ENCODE measurements at places on chromosomes 5 and 9.

DNA sequence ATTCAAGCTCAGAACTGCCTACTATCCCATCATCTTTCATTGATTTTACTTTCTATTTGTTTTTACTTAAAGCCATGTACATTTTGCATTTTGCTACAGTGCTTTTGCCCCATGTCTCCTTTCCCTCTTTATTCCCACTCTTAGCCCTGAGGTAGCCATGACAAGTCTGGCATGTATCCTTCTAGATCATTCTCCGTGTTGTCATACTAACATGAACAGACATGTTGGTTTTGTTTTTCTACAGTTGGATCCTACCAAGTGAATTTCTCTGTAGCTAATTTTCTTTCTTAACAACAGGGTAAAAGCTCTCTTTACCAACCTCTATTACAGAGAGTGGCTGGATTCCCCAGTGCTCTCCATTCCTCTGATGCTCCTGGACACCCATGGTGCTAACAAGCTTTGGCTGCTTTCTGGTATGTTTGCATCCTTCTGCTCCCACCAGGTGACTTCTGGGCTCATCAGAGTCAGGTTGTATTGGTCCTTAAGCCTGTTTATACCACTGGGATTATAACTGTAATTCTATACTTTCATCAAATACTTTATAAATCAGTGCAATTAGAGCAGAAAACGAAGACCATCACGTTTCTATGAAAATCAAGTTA, 38.8 kb upstream of the BOD1 start:
- no peak for DNase-seq

DNA sequence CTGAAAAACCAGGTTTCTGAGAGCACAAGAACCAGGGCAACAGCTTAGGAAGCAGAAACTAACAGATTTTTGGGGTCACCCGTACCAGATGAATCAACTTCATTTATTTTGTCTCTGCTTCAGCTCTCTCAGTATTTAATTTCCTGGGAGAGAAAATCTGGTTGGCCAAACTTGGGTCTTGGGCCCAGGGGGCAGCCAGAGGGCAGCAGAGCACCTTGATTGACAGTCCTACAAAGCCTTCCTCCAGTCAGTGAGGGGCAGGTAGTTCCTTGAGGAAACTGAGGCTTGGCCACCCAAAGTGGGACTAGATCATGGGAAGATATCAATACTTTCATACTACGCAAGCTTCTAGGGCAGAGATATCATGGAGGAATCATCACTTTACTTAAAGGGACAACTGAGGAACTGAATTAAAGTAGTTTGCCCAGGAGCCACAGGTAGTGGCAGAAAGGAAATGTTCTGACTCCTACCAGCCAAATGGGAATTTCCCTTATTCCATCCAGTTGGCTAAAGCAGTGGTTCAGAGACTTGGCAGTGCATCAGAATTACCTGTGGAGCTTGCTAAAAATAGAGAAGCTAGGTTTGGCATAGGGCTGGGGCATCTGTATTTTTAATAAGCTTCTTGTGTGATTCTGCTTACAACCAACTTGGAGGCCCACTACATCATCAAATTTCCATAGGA, 21.5 kb upstream of the ARHGAP26 start:
- DNase-seq: peak; percentile 11

DNA sequence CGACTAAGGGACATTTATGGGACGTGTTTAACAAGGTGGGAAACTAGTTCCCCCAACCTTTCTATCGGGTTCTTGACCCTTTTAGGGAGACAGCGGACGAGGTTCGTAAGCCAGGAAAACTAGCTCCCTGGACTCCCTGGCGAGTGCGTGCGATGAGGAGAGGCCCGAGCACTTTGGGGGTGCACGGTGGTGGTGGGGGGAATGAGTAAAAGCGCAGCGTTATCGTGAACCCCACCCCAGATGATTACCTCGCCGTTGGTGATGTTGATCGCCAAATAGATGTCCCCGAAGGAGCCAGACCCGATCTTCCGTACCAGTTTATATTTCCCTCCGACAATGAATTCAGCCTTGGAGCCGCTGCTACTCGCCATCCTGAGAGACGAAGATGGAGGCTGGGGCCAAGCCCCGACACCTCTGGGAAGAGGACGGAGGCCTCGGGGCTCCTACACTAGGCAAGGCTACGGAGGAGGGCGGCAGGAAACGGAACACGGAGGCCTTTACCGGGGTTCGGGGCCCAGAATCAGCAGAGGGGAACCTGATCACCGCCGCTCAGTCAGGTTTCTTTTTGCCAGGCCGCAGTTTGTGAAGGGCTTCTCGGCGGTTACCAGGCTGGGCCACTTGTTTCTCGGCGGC, 529 bp downstream of the CSNK1A1 start:
- no peak for DNase-seq

DNA sequence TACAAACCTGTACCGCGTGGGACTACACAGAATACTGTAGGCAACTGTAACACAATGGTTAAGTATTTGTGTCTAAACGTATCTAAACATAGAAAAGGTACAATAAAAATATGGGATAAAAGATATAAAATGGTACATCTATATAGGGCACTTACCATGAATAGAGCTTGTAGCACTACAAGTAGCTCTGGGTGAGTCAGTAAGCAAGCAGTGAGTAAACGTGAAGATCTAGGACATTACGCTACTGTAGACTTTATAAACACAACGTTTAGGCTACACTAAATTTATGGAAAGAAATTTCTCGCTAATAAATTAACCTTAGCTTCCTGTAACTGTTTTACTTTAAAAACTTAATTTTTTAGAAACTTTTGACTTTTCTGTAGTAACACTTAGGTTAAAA, 46.5 kb downstream of the MRPS27 start:
- DNase-seq: no peak

GRCh38 chr5:133952729-133953567, 15.5 kb downstream of the C5orf15 start:
- peak; percentile 81 for DNase-seq

DNA sequence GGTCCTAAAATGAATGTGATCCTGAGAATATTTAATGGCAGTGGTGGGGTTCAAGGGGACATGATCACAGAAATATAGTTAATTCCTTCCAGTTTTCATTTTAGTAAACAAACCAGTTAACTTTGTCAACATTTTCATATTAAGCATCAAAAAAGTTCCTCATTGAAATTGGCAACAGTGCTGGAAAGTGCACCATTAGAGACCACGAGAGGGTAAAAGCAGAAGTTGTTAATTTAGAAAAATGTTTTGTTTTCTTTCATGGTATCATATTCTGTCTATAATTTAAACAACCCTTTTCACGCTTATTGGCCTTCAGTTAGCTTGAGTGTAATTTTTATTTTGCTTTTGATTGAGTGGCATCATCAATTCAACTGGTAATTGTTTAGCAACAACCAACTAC, 11.9 kb downstream of the GIN1 start:
- DNase-seq: no peak

- DNase-seq: no peak
These were observed 1.0 kb upstream of the HCN1 start for GRCh38 chr5:45697201-45697600.

- no peak for DNase-seq
These were observed 11.8 kb upstream of the CHD1 start for GRCh38 chr5:98940581-98940980.

GRCh38 chr9:121694600-121694999, 43.2 kb downstream of the DAB2IP start:
- no peak for DNase-seq

DNA sequence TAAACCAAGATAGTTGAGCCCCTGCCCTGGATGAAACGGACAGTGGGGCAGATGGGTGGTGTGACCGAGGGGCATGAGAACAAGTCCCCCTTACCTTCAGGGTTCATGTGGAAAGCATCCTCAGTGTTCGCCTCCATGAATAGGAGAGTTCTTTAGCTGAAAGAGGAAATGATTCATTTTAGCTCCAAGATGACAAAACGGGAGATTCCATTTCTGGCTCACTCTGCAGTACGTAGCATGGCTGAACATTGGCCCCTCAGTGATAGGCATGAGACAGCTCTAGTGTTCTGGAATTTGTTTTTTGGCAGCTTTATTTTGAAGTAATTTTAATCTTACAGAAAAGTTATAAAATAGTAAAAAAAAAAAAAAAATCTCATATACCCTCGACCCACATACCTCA, 70.2 kb upstream of the AGXT2 start:
- no peak for DNase-seq

DNA sequence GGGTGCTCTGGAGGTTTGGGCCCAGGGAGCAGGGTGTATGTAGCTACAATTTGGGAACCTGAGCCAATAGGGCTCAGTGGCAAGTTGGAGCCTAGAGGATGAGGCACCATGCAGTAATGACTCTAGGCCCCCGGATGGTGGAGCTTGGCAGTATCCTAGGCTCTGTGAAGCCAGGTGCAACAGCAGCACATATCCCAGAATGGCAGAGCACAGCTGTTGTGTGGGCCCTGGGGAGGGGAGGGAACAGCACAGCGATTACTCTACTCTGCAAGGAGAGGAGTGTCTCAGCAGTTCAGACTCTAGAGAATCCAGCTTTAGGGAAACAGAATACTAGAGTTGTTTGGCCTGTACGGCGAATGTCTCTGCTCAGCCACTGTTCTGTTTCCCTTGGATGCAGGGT, 56.1 kb downstream of the LRRTM2 start:
- DNase-seq: no peak

GRCh38 chr9:6441269-6441668, 28.3 kb downstream of the UHRF2 start:
- DNase-seq: no peak

- DNase-seq: no peak
These were observed 1828.8 kb downstream of the MAT2B start for GRCh38 chr5:165334201-165334600.

DNA sequence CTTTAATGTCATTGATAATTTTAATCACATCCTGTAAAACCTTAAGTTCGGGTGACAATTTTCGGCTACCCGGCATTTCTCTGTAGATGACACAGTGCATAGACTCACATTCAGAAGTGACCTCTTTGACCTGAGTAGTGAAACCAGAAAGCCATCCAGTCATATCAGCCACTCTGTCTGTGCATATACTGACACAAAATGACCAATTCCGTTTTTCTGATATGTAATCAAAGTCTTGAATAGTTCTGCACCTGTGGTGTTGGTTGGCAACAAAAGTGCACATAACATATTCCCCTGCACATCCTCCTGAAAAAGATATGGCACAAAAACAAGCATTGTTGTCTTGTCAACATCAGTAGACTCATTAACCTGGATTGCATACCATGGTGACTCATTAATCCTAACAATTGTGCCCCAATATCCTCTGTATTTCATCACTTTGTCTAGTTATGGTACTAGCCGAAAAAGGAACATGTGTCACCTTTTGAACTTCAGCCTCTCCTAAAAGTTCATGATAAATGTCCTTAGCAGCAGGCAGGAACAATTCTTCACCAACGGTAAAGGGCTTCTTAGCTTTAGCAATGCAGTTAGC, 4.6 kb upstream of the HNRNPA0 start:
- DNase-seq: no peak

DNA sequence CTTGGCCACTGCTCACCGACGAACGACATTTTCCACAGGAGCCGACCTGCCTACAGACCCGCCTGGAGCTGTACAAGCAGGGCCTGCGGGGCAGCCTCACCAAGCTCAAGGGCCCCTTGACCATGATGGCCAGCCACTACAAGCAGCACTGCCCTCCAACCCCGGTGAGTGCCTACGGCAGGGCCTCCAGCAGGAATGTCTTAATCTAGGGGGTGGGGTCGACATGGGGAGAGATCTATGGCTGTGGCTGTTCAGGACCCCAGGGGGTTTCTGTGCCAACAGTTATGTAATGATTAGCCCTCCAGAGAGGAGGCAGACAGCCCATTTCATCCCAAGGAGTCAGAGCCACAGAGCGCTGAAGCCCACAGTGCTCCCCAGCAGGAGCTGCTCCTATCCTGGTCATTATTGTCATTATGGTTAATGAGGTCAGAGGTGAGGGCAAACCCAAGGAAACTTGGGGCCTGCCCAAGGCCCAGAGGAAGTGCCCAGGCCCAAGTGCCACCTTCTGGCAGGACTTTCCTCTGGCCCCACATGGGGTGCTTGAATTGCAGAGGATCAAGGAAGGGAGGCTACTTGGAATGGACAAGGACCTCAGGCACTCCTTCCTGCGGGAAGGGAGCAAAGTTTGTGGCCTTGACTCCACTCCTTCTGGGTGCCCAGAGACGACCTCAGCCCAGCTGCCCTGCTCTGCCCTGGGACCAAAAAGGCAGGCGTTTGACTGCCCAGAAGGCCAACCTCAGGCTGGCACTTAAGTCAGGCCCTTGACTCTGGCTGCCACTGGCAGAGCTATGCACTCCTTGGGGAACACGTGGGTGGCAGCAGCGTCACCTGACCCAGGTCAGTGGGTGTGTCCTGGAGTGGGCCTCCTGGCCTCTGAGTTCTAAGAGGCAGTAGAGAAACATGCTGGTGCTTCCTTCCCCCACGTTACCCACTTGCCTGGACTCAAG, 1.5 kb downstream of the CSF2 start:
- peak; percentile 58 for DNase-seq

- DNase-seq: no peak
These were observed 19.7 kb upstream of the GAS1 start for GRCh38 chr9:86966852-86967511.

GRCh38 chr5:122770477-122770876, 4.4 kb upstream of the SNX2 start:
- no peak for DNase-seq

DNA sequence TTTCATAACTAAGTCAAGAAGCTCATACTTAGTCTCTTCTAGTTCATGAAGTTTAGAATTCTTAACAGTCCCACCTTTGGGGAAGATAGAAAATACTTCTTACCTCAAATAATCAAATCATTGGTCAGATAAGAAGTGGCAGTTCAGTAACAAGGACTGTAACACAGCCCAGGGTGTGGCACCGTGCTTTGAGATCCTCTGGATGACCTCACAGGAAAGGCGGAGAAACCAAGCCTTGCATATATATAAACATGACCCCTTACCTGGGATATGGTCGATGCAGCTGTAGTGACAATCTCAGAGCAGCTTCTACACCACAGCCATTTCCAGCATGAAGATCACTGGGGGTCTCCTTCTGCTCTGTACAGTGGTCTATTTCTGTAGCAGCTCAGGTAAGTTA, at the start of gene SPINK7:
Gene SPINK7, plus strand, starts transcription at position 271 of the 400 bp plus-strand sequence. Its CDS starts 61 bp downstream, at position 332.
- DNase-seq: no peak

- no peak for DNase-seq
These were observed 273.2 kb upstream of the MPDZ start for GRCh38 chr9:13552606-13553215.

- no peak for DNase-seq
These were observed 332.0 kb downstream of the TRIM32 start for GRCh38 chr9:117018966-117019617.
